ENCODE measurements at places on chromosomes 7 and 10.
A peak's percentile ranks its signal among the peaks of the same experiment; 100 is the strongest.

- no peak for DNase-seq
Observed at GRCh38 chr7:93968911-93969620, 35.1 kb downstream of the BET1 start.

- no peak for DNase-seq
Observed at GRCh38 chr10:106920538-106920937, 244.0 kb downstream of the SORCS1 start.

GRCh38 chr7:149325248-149325647 is 63.3 kb downstream of the ZNF783 start:
- DNase-seq = no peak

DNA sequence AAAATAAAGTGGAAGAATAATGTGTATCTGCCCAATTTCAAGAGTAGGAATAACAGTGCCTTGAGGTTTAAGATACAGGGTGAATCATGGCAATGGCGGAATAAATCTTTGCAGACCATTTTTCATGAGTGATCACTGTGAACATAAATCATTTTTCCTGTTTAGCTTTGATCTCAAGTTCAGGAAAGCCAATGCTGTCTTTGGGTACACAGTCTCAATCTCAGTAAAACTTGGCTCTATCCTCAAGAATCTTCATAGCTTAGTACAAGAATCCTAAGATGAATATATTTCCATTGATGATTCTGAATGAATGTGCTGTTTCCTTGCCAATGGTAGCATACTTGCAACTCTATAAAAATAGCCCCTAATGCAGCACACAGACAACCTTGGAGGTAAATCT is 6.8 kb downstream of the NAMPT start:
- no peak for DNase-seq

- DNase-seq = no peak
Observed at GRCh38 chr7:72321081-72321480, 91.1 kb downstream of the CALN1 start.

DNA sequence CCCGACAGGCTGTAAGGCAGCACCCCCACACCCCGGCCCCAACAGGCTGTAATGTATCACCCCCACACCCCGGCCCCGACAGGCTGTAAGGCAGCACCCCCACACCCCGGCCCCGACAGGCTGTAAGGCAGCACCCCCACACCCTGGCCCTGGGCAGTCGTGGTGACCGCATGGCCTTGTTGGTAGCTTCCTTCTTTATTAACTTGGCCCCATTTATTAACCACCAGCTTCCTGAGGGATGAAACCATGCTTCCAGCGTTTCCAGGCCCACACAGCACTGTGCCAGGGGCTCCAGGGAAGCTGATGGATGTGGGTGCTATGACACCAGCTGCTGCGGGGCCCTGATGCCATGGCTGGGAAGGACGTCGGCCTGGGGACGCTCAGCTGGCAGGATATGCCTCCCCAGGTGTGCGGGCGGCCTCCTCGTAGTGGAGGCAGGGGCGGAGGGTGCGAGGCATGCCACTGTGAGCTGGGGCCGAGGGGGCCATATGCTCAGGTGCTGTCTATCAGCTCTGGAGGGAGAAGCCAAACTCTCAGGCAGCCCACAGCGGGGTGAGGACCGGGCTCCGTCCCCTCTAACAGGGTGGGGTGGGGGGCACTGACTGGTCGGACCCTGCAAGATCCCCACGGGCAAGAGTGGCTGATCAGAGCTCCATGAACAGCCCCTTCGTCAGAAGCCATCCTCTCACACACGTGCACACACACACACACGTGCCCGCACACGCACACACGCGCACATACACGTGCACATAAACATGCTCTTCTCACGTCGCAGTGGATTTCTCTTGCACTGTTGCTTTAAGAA is 311.0 kb downstream of the PTPRN2 start:
- no peak for DNase-seq

DNA sequence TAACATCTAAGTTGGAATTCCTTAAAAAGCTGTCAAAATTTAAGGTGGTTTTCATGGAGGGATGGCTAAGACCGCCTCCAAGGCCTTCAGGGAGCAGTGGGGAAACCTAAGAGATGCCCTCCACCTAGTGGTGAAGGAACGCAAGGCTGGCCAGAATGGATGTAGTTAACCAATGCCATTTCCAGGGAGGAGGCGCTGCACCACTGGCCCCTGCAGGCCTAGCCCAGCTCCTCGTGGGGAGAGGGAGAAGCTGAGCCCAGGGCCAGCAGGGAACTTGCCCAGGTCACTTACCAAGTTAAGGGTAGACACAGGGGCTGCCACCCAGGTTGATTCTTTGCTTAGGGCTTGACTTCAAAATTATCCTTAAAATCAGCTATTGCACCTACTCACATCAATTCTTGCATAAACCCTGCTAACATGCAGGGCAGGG is 32.0 kb downstream of the FIGNL1 start:
- peak; percentile 70 for DNase-seq

DNA sequence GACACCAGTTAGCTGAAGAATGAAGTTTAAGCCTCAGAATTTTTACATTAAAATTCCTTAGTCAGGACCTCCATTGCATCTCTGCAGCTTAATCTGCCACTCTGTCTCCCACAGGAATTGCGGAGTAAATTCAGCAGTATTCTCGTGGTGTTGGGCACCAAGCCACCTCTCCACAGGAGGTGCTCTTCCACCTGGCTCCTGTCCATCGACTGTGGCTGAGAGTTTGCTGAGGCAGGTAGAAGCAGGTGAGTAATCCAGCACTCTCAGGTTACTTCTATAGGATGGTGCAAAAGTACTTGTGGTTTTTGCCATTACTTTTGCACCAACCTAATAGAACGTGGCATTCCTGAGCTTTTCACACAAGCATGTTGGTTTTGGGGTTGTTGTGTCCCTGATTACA is 134.1 kb downstream of the GFRA1 start:
- no peak for DNase-seq

DNA sequence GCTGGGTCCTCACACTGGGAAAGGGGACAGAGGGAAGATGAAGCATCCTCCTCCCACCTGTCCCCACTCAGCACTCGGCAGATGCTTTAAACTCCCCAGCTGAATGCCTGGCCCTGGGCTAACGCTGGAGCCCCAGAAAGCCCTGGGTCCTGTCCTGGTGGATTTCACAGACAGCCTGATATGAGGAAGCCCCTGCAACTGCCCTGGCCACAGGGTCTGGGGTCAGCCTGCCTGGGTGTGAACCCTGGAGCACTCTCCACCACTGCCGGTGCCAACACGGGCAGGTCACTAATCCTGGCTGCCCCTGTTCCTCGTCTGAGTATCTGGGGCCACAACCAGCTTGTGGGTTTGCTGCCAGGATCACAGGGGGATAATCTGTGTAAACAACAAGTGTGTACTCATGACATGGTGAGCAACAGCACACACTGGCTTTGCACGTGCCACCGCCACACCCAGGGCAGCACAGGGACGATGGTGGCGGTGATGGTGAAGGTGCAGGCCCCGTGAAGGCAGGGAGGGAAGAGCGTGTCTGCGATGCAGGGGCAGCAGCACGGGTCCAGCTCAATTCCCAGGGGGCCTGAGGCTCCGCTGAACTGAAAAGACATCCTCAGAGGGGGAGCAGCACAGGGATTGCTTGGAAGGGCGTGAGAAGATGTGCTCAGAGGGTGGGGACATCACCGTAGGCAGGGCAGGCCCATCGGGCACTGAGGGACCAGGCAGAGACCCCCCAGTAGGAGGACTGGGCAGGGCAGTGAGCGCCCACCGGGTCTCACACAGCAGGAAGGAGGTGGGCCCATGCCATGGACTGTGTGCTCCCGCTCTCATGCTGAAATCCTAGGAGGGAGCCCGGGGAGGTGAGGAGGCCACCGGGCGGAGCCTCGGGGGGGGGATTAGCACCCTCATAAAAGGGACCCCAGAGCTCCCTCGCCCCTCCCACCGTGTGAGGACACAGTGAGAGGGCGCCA is 238.7 kb downstream of the MAD1L1 start:
- no peak for DNase-seq

- peak; percentile 35 for DNase-seq
Observed at GRCh38 chr10:3902054-3902808, 117.2 kb upstream of the KLF6 start.

GRCh38 chr10:70786799-70787415 is 1.7 kb upstream of the TBATA start:
- DNase-seq = no peak

DNA sequence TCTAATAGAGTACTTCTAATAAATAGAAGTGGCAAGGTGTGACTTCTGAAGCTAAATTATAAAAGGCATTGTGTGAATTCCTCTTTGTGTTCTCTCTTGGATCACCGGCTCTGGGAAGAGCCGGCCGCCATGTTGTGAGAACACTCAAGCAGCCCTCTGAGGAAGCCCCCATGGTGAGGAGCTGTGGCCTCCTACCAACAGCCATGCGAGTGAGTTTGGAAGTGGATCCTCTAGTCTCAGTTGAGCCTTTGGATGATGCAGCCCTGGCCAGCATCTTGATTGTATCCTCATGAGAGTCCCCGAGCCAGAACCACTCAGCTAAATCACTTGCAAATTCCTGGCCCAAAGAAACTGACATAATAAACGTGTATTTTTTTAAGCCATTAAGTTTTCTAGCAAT is 94.5 kb upstream of the CARD11 start:
- DNase-seq = no peak

- no peak for DNase-seq
Observed at GRCh38 chr10:102814453-102814871, 22.8 kb downstream of the CYP17A1 start.

DNA sequence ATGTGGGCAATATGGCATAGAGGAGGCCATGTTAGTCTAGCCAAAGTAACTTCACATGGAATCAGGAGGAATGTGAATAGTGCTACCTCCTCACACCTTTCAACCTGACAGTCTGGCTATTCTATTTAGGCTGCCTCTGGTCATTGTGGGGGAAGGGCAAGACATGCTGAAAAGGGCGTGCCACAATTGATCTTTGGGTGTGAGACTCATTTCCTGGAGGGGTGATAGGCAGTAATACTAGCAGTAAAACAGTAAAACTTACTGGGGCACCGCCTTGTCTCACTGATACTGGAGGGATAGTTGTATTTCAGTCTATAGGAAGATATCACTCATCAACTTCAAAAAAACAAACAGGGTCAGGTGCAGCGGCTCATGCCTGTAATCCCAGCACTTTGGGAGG is 88.7 kb downstream of the TMEM168 start:
- no peak for DNase-seq

- no peak for DNase-seq
Observed at GRCh38 chr10:123945325-123945920, 53.8 kb upstream of the CPXM2 start.

DNA sequence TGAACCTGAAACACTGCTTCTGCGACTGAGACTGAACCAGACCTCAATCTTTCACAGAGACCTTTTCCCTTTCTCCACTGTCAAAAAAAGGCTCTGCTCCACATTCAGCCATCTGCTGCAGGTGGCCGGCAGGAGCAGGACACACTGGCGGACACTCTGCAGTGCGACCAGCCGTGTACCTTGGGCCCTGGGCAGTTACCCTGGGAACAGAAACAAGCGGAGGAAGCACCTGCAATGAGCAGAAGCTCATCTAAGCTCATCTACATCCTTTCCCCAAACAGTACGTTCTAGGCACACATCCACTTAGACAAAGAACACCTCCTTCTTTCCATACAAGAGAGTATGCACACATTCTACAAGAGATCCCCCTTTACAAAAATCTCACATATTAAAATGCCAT is 22.8 kb downstream of the VOPP1 start:
- DNase-seq = no peak

- peak; percentile 60 for DNase-seq
Observed at GRCh38 chr10:84333864-84334451, 5.6 kb downstream of the CCSER2 start.

DNA sequence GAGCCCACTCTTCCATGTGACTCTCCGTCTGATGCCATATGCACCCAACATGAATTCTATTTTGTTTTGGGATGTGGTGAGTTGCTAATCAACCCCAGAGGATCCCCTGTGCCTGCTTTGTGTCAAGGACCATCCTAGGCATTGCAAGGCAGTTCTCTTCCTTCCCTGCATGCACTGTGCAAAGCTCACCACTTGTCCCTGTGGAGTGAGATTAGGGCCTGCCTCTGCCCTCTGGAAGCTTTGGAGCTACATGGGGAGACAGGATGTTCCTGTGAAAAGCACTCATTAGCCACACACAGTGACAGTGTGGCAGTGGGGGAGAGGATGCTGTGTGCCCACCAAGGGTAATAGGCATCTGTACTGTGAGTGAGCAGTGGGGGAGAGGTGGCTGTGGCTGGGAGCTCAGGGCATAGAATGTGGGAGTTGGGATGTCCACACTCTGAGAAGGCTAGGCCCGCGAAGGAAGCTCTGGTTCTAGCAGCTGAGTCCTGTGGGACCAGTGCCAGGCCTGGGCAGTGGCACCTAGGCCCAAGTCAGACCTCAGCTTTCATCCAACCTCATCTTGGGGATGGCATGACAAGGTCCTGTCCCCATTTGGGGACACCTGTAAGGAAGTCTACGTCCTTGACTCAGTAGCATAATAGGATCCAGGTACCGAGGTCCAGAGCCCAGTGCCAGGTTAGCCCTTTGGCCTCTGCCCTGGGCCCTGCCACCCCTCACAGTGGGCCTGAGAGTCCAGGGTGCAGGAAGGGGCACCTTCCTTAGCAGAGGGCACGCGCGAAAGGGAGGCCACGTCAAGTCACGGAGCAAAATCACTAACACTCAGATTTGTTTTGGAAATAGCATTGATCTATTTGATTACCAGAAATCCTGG is 6.6 kb downstream of the ADRA2A start:
- no peak for DNase-seq

GRCh38 chr7:19268737-19269136 is 123.5 kb upstream of the FERD3L start:
- no peak for DNase-seq

DNA sequence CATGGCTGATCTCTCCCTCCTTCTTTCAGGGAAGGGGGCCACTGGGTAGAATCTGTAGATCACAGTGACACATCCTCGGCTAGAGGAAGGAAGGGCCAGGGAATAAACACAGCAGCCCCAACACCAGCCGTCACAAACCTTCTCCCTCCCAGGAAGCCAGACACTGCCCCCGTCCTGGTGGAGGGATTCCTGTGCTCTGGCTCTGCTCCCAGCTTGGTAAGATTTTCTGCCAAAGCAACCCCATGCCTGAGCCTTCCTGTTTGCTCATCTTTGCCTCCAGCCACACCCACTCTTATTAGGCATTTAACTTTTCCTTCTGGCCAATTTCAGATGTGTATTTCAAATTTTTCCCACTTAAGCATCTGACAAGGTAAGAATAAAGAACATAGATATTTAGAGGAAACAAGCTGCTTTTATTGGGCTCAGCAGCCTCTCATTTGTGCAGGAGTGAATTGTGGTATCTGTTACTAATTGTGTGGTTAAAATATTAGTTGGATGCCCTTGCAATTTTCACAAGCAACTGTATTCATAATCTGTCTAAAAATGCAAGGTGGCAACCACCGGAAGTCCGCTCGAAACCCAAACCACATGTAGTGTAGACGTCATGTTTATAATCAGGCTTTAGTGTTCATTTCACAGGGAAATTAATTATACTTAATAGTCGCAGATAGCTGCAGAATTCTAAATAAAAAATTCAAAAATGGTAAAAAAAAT is 13.2 kb upstream of the NPS start:
- no peak for DNase-seq

- DNase-seq = no peak
Observed at GRCh38 chr10:131318814-131319213, 7.3 kb upstream of the TCERG1L start.

Measured in activated T-cell treated with anti-CD3 and anti-CD28 coated beads, Interleukin-2, amount 50 U/mL, for 1 hour (primary cell).